ENCODE measurements at places on chromosomes 7 and 10.

GRCh38 chr7:135993950-135994349, 16.8 kb upstream of the MTPN start:
- no peak for DNase-seq

DNA sequence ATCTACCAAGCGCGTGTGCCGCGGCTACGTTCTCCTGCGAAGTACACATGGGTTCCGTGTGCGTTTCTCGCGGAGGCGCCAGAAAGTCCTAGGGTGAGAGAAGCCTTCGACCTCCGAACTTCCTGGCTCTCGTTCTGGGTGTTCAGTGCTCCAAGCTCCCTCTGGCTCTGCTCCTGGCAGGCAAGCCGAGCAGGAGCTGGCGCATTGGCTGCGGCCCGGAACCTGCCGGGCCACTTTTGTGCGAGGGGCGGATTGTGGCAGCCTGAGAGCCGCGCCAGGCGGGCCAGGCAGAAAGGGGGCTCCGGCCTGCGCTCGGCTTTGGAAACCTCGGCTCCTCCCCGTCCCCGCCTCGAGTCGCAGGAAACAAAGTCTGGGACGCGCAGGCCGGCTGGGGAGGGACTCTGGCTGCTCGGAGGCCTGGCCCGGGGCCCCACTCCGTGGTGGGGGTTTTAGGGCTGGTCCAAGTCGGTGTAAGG, 9.6 kb downstream of the EMX2 start:
- no peak for DNase-seq

GRCh38 chr10:131870411-131870810, 30.4 kb upstream of the PPP2R2D start:
- no peak for DNase-seq

DNA sequence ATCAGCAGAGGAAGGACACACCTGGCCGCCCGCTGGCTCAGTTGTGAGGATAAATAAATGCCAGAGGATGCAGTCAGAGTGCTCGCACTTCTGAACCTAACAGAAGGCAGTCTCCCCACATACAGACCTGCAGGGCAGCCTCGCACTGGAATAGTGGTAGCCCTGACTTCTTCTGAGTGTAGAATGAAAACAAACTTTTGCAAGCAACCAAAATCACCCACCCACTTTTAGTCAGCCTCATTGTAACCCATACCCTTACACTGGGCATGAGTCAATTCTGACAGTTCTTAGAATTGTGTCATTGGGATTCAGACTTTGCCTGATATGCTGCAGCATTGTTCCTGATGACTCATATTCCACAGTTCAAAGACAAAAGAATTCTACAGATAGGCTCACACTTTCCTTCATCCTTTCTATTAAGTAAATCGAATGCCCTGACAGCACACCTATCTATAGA, 167.0 kb upstream of the CDK1 start:
- DNase-seq = no peak

DNA sequence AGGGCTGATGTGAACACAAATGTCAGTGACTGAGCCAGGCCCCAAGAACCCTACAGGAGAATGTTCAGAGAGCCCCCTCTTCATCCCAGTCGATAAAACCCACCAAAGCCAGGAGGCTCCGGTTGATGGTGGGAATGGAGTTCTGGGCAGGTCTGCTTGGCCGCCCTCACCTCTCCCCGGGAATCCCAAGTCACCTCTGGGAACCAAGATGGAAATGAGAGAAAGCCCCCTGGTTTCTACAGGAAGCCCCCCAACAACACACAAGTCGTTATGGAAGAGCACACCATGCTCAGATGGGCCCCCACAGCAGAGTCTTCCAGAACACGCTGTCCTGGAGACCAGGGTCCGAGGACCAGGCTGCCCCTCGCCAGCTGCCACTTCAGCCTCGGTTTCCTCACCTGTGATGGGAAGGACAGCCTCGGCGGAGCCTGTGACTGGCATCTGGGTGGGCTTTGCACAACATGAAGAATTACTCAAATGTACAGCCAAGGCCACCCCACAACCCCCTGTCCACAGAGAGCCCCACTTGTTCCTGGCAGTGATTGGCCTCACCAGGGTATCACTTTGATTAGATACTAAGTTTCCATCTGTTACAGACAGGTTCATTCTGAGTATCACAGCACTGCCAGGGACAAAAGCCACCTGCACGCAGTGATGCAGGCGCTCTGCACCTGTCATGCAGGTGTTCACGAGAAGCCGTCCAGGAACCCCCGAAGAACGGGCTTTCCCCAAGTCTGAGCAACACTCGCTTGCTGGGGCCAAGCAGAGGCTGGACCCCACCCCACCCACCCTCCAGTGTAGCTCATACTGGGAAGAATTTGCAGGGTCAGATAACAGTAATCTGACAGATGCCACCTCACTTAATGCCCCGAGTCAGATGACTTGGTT, 57.6 kb downstream of the MKI67 start:
- DNase-seq = no peak

- no peak for DNase-seq
Observed at GRCh38 chr10:14184841-14185315, 145.8 kb downstream of the FRMD4A start.

DNA sequence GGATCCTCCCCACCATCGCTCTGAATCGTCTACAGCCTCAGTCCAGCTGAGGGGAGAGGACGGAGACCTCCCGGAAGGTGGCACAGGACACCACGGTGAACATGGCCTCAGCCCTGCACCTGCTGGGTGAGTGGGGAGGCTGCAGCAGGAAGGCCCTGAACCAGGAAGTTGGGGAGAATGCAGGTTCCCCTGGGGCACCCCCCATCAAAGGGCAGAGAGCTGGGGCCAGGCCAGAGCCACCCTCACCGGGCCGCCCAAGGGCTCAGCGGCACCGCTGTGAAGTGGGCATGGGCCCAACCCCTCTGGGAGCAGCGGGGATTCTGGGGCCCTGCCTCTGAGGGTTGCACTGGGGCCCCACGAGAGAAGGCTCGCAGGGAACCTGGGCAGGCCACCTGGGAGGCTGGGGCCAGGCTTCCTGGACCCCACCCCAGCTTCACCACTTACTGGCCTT, 98.7 kb downstream of the MICALL2 start:
- DNase-seq = no peak

- no peak for DNase-seq
Observed at GRCh38 chr10:30502266-30503060, 68.5 kb downstream of the MAP3K8 start.

GRCh38 chr10:97571622-97572021, 957 bp upstream of the ANKRD2 start:
- no peak for DNase-seq

- DNase-seq = no peak
Observed at GRCh38 chr7:133117452-133117851, 35.6 kb upstream of the CHCHD3 start.
